ENCODE measurements at places on chromosomes 5 and 9. TPM values are rescaled to one million over a fixed set of nuclear protein-coding genes. Genes with fewer than 3 reads are reported as not detected.
A peak's percentile ranks its signal among the peaks of the same experiment; 100 is the strongest.

- DNase-seq = peak; percentile 72
These were observed 2.4 kb upstream of the DAB2 start for GRCh38 chr5:39427229-39427628.

DNA sequence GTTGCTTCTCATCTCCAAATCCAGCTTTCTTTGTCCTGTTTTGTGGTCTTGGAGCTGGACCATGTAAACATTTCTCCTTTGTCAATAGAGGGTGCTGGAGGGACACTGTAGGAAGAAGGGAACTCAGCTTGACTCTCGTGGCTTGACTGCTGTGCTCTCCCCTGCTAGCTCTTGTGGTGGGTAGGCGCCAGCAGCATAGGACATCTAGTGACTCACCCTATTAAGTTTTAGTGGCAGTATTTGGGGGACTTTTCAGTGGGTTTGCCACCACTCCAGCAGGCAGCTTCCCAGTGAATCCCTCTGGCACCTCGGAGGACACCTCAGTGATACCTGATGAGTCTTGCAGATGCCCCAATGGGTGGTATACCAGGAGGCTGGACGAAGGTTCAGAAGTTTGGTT is 97.8 kb downstream of the TSSK1B start:
- DNase-seq = peak; percentile 78

GRCh38 chr9:121783521-121784507 is 132.4 kb downstream of the DAB2IP start:
- no peak for DNase-seq

GRCh38 chr5:74903165-74903787 is 37.1 kb upstream of the FAM169A start:
- peak; percentile 7 for DNase-seq

DNA sequence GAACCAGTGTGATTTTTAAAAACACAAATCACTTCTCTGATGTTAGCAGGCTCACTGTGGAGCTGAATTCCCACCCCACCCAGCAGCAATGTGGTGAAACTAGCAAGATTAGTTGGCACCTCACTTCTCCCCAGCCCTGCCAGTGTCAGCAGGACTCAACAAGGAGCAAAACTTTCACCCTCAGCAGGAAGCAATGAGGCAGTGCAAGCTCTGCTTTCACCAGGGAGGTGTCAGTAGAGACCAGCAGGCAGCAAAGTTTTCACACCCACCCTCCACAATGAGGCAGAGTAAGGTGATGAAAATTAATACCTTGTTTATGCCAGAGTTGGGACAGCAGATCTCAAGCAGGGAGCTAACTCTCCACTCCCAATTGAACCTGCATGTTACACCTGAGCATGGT is 565.0 kb downstream of the CETN3 start:
- no peak for DNase-seq

DNA sequence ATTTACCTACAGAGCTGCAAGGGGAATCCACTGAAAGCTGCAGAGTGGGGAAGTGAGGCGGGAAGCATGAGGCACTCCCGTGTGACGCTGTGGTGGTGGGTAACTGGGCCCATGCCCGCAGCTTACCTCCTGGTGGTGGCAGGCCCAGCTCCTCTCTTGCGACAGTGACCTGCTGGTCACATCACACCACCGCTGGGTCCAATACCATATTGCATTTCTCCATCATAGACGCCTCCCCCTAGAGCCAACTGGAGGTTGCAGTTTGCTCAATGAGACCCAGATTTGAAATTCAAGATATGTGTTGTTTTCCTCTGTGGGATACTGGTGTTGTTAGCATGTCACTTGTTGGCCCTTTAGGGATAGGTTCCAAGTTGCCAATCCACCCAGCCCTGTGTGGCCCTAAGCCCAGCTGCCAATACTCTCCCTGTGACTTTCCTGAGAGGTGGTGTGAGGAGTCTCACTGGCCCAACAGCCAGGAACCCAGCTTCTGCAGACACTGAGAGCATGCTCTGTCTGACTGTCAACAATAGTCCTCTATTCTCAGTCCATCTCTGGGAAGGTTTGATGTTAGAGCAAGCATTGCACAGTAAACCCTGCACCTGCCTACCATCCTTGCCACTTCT is 428.3 kb downstream of the GADD45G start:
- no peak for DNase-seq

GRCh38 chr9:113984639-113985380 is 93.3 kb downstream of the AMBP start:
- no peak for DNase-seq

Gene GRXCR2
- polyA plus RNA-seq = not detected

DNA sequence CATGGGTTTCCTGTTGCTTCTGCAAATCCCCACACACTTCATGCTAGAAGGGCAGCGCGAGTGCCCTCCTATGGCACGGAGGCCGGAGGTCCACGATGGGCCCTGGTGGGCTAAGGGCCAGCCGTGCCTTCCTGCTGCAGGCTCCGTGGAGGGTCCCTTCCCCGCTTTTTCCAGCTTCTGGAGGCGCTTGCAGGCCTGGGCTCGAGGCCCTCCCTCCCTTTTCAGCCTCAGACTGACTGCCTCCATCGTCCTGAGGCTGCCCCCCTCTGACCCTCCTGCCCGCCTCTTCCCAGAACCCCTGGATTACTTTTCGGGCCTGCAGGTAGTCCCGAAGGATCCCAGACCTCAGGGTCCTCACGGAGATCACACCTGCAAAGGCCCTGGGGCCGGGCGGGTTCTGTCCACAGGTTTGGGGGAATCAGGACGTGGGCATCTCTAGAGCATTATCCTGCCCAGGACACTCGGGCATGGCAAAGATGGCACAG is 3.2 kb upstream of the TERT start:
- DNase-seq = no peak

All from GM23248 (cell line).